NCI-H187 (cell line): ENCODE measurements at places on chromosomes 4 and X.

GRCh38 chrX:149469406-149469805, 35.7 kb downstream of the IDS start:
- DNase-seq = no peak

- DNase-seq = no peak
These were observed 90.7 kb downstream of the PAPSS1 start for GRCh38 chr4:107629318-107629717.

GRCh38 chr4:42359711-42360110, 37.6 kb upstream of the SHISA3 start:
- no peak for DNase-seq

GRCh38 chr4:185255868-185256267, 46.5 kb downstream of the SNX25 start:
- no peak for DNase-seq

DNA sequence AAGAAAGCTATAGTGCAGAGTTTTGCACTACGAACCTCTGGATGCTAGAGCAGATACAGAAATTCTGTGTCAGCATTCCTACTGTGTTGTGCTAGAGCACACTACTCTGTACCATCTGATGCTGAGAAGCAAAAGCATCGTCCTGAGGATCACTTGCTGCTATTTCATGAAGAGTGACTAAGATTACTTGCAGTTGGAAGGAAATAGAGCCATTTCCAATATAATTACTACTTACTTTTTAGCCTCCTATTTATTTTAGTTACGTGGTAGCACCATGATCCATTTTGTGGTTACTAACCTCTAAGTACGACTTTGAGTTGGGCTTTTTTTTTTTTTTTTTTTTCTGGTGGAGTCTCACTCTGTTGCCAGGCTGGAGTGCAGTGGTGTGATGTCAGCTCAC, 226.7 kb downstream of the PALLD start:
- no peak for DNase-seq

- peak; percentile 40 for DNase-seq
These were observed 30.1 kb upstream of the SPARCL1 start for GRCh38 chr4:87559090-87559837.

GRCh38 chr4:165085946-165086345, 26.7 kb downstream of the TMEM192 start:
- DNase-seq = no peak

GRCh38 chr4:25817059-25817681, 45.6 kb downstream of the SEL1L3 start:
- no peak for DNase-seq

DNA sequence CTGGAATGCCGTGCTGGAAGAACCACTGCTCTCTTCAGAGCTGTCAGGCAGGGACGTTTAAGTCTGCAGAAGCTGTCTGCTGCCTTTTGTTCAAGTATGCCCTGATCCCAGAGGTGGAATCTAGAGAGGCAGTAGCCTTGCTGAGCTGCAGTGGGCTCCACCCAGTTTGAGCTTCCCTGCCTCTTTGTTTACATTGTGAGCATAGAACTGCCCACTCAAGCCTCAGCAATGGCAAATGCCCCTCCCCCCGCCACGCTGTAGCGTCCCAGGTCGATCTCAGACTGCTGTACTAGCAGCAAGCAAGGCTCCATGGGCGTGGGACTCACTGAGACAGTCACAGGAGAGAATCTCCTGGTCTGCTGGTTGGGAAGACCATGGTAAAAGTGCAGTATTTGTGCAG, 34.8 kb upstream of the MUC7 start:
- peak; percentile 23 for DNase-seq

DNA sequence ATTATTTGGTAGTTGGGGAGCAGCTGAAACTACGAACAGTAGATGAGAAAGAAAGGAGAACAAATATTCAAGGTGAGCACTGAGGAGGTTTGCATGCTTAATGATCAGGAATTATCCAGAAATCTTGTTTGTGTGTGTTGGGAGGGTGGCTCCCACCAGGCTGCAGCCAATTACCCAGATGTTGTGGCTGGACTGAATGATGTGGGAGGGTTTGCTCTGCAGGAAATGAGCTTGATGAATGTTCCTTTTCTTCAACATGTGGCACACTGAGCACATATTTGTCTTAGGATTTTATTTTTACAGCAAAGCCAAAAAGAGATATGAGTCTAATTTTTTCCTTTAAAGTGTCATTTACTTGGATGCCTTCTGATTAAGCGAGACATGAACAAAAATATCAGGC, 48.3 kb upstream of the AMOT start:
- no peak for DNase-seq

- DNase-seq = no peak
These were observed 43.6 kb upstream of the GPRIN3 start for GRCh38 chr4:89351201-89351600.
